ENCODE measurements at places on chromosomes 1 and 21.

DNA sequence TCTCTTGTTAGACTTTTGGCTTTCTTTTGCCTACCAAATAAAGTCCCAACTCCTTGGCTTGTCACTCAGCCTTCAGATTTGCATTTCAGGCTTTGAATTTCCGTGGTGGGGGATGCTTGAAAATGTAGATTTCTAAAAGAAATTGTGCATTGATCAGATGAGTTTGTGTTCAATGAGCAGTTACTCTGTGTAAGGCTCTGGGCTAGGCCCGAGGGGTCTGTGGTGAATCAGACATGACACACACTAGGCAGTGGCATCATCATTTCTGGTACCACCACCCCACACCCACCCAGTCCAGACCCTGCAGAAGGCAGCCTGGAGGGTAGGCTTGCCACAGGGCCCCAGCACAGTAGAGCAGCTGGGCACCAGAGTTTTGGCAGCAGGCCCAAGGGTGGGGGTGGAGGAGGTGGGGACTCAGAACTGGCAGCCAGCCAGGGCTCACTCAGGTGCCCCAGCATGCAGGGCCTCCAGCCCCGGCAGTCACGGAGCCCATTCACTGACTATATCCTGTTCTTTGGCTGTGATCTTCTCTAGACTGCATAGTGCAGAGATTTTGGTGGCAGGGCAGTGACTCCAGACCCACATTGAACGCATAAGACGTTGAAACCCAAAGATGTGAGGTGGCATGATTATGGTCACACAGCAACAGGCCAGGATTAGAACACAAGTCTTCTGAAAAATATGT lies 97.2 kb upstream of the ARTN start:
- no peak for DNase-seq

DNA sequence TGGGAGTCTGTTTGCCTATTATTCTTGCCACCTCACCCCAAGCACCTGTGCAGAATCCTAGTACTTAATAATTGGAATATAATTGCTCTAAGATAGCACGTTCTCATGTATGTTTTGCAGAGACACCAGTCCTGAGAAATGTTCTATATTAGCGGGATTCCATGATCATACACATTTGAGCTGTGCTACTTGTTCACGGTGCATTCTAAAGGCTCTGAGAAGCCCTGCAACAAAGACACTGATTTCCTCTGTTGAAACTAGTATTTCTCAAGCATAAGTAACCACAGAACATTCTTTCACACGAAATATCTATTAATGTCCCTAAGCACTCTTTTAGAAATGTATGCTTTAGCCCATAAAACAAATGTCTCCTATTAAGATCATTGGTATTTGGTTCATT lies 109.4 kb downstream of the BARHL2 start:
- DNase-seq: no peak

- no peak for DNase-seq
Observed at GRCh38 chr1:224763126-224763775, 147.1 kb downstream of the CNIH3 start.

- DNase-seq: no peak
Observed at GRCh38 chr1:168057355-168057754, 79.4 kb downstream of the GPR161 start.

DNA sequence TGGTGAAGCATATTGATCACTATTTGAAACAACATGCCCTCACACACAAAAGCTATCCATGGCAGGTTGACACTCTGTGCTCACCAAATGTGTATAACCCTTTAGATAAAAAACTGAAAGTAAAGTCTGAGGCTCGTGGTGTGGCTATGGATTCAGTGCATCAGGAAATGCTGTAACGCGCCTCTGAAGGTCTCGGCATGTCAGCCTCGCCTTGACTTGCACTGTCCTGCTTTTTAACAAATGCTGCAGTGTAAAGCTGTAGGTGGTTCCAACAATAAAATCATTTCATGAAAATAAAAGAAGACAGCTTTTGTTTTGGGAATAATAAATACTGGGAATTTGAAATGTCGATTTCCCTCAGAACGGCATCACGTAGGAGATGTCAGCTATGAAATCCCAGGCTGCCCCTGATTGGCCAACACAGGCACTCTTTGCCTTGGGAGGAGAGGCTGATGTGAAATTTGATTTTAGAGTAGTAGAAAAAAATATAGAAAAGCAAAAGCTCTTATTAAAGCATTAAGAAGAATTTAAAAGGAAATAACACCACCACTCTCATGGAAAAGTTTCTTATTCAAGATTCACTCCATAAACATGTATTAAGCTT lies 168.2 kb downstream of the DSCAM start:
- no peak for DNase-seq

GRCh38 chr1:182270731-182271130 lies 120.9 kb downstream of the GLUL start:
- no peak for DNase-seq
